Urinary bladder (tissue), 4 donors: ENCODE measurements at places on chromosomes 11 and 22. TPM values are rescaled to one million over a fixed set of nuclear protein-coding genes. Genes with fewer than 3 reads are reported as not detected.

ACR gene
- polyA plus RNA-seq = 0.30 TPM

MRGPRD gene
- polyA plus RNA-seq = 1.5 TPM

OTOG gene
- not detected for polyA plus RNA-seq

SULT4A1 gene
- polyA plus RNA-seq = 1.2 TPM

MOGAT2 gene
- polyA plus RNA-seq = 1.2 TPM
